ENCODE measurements at places on chromosomes 1 and 21.
A peak's percentile ranks its signal among the peaks of the same experiment; 100 is the strongest.

DNA sequence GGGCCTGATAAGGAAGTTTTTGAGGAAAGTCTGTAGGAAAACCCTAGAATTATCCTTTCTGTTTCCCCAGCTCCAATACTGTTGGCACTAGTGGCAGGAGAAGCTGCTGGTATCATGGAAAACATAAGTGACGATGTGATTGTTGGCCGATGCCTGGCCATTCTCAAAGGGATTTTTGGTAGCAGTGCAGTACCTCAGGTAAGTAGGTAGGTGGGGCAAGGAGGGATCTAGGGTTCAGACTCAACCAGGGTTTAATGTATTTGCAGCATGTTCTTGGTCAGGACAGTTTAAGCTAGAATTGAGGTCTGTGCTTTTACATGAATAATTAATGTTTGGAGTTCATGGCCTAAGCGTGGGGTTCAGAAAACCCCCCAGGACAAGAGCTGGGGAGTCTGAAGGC, 62.1 kb downstream of the KDM1A start:
- no peak for DNase-seq

DNA sequence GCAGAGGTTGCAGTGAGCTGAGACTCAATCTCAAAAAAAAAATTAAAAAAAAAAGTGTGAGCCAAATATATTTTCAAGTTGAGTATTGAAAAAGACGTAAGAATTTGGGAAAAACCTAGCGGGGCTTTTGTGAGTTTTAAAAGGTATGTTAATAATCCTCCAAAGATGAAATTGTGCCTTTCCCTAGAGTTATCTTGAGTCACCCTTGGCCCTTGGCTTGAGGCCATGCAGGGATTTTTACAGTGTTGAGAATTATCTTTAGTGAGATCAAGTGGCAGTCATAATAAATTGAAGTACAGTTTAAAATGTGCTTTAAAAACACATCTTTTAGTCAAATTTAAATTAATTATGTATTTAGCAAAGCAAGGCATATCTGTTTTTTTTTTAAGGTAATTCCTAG, 32.7 kb downstream of the PPP2R5A start:
- no peak for DNase-seq

DNA sequence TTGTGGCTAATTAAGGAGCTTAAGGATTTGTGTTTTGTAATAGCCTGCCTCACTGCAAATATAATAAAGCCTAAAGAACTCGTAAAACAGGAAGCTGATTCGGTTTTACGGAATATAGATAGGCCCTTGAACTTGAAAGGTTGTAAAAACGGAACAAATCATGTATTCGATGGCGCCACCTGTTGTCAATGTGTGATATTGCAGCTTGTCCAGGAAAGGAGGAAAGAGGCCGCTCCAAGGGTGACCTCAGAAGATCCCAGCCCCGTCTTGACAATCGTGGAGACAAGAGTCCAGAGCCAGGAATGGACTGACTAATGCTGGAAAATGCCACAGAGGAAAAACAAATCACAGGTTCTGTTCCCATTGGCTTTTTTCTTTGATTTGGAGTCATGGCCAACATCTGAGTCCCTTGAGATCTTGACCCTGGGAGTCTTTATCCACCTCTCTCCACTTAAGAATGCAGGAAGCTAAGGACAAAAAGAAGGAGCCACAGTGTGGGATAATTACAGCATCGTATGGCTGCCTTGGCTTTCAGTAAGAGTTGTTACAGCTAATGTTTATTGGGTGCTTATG, 7.0 kb upstream of the IGSF21 start:
- peak; percentile 2 for DNase-seq

GRCh38 chr1:32116531-32116930, 8.7 kb downstream of the KPNA6 start:
- DNase-seq, result no peak

GRCh38 chr1:218377143-218377660, 32.1 kb downstream of the TGFB2 start:
- DNase-seq, result no peak

- no peak for DNase-seq
These were observed 421.3 kb downstream of the NEGR1 start for GRCh38 chr1:71861022-71861421.

- peak; percentile 1 for DNase-seq
These were observed 16.9 kb upstream of the MTF2 start for GRCh38 chr1:93061895-93062792.

DNA sequence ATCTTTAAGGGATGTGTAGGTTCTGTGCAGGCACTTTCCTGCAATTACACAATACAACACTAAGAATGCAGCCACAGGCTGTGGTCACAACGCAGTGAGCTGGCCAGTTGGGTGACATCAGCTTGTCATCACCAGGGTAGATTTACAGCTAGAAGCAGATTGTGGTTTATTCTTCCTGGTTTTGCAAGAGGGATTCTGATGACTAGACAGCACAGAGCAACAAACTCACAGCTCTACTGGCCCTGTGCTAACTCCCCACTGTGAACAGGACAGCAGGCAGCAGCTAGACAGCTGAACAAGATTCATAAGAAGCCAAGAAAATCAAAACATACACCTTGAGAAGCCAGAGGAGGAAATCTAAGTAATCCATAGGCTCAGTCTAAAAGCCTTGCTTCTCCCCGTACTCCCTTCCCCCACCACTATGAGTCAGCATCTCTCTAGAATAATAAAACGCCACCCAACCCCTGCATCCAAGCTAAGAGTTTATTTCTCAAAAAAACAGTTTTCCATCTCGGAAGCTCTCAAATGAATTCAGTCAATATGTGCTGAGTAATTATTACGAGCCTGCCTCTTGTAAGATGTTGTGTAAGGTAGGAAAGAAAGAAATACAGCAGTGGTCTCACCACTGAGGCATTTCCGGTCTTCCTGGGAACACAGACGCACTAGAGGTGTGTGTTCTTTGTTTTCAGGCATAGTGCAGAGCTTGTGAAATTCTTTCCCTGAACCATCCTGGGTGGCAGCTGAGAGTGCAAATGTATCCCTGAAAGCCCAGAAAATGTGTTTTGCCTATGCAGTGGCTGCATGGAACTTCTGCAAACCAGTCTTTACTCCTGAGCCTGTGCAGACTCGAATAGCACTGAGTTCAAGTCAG, 162.8 kb downstream of the NTPCR start:
- DNase-seq, result peak; percentile 98

DNA sequence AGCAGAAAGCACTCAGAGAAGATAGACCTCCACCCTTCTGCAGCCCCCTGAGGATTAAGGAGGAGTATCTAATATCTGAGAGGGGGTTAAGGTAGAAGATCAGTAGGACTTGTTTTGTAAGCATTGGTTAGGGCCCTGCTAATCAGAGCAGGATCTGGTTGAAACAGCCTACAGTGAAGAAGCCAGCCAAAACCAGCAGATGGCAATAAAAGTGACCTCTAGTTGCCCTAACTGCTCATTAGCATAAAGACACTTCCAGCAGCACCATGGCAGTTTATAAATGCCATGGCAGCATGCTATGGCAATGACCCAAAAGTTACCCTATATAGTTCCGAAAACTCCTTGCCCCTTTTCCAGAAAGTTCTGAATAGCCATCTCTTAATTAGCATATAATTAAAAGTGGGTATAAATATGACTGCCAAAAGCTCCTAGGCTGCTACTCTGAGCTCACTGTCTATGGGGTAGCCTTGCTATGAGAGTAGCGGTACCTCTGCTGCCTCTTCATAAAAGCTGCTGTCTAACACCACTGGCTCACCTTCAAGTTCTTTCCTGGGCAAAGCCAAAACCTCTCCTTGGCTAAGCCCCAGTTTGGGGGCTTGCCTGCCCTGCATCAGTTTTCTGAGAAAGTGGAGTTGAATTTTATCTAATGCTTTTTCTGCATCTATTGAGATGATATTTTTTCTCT, 254.2 kb downstream of the PAPPA2 start:
- DNase-seq, result no peak

GRCh38 chr1:117696561-117696960, 90.7 kb downstream of the TENT5C start:
- DNase-seq, result no peak

DNA sequence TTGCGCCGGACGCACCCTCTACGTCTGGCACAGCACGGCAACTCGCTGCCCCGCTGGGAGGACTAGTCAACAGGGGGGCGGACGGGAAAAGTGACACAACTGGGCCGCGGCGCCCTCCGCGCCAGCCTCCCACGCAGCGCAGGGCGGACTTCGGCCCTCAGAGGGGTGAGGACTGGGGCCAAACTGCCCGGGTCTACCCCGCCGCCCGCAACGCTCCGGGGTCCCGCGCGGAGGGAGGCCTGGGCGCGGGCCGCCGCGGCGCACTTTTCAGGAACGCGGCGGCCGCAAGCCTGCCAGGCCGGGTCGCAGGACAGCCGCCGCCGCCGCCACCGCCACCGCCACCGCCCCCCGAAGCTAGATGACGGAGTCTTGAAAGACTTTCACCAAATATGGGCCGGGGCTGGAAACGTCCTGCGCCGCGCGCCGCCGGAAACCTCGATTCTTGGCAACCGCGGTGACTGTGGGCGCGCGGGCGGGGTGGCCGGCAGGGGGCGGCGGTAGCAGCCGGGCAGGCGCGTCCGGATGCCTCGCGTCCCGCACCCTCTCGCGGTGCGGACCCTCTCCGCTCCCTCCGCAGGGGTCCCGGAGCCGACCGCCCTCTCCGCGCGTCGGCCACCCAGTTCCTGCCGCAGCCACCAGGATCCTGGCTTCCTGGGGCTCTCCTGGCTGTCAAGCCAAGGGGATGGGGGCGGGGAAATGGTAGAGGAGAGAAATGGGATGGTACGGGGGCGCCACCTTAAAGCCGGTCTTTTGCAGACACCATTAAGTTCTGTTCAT, 3.7 kb upstream of the CCN1 start:
- DNase-seq, result no peak

DNA sequence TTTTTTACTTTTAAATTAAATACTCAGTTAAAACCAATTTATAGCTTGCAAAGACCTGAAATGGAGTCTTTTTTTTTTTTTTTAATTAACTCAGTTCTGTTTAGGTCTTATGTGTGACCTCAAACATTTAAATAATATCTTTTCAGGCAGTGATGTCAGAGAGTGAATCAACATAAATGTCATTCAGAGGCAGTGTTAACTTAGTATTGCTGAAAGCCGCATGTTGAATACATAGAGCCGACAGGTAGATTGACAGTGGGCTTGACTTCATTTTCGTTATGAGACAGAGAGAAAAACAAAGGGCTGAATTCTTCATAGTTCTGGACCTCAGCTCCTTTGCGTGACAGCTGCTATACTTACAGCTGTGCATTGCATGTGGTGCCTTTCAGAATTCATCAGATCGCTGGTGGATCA, 51.5 kb downstream of the PRDM2 start:
- DNase-seq, result no peak

DNA sequence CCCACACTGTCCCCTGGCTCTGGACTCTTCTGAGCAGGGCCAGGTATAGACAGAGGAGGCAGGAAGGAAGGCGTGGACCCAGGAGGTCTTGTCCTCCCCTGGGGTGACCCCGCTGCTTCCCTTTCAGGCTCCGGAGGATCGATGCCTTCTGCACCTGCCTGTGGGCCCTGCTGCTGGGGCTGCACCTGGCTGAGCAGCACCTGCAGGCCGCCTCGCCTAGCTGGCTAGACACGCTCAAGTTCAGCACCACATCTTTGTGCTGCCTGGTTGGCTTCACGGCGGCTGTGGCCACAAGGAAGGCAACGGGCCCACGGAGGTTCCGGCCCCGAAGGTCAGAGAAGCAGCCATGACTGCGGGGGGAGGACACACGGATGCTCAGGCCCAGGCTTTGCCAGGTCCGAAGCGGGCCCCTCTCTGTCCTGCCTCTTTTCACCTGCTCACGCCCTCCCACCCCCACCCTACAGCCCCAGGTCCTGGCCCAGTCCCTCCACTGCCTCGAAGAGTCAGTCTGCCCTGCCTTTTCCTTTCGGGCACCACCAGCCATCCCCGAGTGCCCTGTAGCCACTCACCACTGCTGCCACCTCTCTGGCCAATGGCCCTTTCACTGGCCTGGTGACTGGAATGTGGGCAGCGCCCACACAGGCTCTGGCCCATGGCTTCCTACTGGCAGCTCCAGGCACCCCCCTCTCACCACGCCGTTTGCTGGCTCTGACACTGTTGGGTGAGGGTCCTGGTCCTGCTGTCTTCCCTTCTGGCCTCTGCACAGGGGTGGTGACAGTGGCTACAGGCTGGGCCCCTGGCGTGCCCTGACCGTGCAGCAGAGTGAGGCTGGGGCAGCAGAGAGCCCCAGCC, 13.5 kb downstream of the TMEM201 start:
- no peak for DNase-seq

DNA sequence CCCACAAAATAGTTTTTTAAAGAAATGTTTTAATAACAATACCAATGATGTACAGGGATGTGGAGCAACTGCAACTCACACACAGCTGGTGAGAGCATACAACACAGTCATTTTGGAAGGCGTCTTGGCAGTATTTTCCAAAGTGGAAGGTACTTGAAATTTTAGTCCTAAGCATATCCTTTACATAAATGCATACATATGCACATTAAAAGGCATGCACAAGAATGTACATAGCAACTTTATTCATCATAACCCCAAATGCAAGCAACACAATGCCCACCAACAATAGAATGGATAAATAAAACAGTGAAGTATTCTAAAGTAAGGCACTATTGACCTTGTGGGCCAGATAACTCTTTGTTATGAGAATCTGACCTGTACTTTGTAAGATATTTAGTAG, 310.1 kb upstream of the ADGRL2 start:
- DNase-seq, result no peak

- DNase-seq, result no peak
These were observed 52.4 kb downstream of the TMEM53 start for GRCh38 chr1:44621841-44622286.

GRCh38 chr1:54241364-54241763, 41.4 kb downstream of the MRPL37 start:
- DNase-seq, result no peak

- DNase-seq, result no peak
These were observed 1.1 kb upstream of the COA6 start for GRCh38 chr1:234372011-234372757.

- DNase-seq, result no peak
These were observed 34.5 kb downstream of the WNT3A start for GRCh38 chr1:228041316-228041715.

GRCh38 chr1:228211531-228212414, 3.9 kb downstream of the OBSCN start:
- no peak for DNase-seq

DNA sequence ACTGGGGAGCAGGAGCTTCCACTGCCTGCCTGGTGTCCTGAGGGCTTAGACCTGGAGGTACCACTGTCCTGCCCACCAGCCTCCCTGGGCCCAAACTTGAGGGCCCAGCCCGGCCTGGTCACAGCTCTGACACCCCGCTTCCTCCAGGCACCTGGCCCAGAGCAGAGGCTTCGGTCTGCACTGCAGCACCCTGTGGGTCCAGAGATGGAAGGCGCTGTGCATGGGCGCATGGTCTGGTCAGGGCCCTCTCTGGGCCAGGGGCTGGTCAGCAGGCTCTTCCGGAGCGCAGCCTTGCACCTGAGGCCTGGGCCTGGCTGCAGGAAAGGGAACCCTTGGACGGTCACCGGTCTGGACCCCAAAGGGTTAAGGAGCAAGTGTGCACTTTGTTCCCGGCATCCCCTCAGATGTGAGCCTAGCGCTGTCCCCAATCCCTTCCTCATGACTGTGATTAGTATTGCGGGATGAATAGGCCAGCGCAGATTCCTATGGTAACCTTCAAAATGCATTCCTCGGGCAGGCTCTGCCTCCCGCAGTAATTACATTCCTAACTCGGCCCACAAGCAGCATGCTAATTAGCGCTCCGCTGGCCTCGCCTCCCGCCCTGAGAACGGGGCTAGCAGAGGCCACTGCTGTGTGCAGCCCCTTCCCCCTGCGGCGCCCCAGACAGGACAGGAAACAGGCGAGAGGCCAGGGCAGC, 36.3 kb downstream of the PRDM16 start:
- no peak for DNase-seq

Data from GF-D8 (cell line).